ENCODE measurements at places on chromosomes 6 and 20.

DNA sequence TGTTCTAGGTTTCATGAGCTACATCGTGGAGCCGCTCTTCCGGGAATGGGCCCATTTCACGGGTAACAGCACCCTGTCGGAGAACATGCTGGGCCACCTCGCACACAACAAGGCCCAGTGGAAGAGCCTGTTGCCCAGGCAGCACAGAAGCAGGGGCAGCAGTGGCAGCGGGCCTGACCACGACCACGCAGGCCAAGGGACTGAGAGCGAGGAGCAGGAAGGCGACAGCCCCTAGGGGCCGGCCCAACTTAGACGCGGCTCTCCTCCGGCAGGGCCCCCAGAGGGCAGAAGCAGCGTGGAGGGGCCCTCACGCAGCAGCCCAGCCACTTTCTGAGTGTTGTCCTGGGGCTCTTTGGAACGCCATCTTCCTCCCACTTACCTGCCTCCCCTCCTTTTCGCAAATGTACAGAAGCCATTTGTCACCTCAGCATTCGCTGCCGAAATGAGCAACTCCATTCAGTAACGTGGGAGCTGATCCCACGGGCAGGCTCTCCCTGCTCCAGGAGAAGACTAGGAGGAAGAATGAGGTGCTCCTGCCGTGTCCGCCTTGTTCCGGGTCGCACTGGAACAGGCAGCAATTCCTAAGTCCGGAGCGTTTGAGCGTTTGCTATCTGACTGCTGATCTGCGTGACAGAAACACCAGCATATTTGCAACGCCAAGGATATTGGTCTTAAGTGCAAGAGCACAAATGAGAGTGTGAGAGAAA lies 58.4 kb downstream of the MTFR2 start:
- no peak for DNase-seq

DNA sequence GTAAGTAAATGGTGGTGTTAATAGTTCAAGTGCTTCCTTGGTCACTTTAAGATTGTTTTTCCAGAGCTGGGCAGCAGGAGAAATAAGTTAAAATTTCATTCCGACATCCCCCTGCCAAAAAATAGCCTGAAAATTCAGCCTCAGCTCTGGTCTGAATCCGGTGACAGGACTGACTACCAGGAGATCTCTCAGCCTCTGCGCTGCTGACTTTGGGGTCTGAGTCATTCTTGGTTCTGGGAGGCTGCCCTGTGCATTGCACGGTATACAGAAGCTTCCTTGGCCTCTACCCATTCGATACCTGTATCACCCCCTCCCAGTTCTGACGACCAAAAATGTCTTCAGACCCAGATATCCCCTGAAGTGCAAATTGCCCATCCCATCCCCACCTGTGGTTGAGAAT lies 36.3 kb upstream of the TFAP2C start:
- DNase-seq: no peak

- DNase-seq: peak; percentile 14
Observed at GRCh38 chr6:54737247-54737646, 109.3 kb upstream of the FAM83B start.

- peak; percentile 57 for DNase-seq
Observed at GRCh38 chr20:35883778-35884540, 70.3 kb downstream of the SCAND1 start.

- DNase-seq: peak; percentile 73
Observed at GRCh38 chr6:111805511-111806164, 67.6 kb downstream of the FYN start.

- peak; percentile 44 for DNase-seq
Observed at GRCh38 chr6:113630738-113631535, 226.2 kb upstream of the MARCKS start.

DNA sequence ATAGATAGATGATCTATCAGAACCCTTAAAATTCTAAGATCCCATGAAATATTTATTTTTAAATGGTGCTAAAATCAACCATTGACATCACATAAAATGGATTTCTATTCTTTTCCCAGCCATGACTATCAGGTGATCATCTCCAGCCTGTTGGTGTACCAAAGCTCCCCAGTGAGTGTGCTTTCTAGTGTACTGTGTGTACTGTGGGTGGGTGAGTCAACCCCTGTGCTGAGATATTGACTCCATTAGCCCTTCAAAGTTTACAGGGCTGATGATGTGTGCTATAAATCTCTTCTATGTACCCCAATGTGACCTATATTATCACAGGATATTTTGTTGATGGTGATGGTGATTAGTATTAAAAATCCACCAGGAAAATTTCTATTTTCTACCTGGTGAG lies 344.6 kb downstream of the MMUT start:
- DNase-seq: no peak

GRCh38 chr6:43740961-43741764 lies 28.8 kb upstream of the VEGFA start:
- DNase-seq: no peak

DNA sequence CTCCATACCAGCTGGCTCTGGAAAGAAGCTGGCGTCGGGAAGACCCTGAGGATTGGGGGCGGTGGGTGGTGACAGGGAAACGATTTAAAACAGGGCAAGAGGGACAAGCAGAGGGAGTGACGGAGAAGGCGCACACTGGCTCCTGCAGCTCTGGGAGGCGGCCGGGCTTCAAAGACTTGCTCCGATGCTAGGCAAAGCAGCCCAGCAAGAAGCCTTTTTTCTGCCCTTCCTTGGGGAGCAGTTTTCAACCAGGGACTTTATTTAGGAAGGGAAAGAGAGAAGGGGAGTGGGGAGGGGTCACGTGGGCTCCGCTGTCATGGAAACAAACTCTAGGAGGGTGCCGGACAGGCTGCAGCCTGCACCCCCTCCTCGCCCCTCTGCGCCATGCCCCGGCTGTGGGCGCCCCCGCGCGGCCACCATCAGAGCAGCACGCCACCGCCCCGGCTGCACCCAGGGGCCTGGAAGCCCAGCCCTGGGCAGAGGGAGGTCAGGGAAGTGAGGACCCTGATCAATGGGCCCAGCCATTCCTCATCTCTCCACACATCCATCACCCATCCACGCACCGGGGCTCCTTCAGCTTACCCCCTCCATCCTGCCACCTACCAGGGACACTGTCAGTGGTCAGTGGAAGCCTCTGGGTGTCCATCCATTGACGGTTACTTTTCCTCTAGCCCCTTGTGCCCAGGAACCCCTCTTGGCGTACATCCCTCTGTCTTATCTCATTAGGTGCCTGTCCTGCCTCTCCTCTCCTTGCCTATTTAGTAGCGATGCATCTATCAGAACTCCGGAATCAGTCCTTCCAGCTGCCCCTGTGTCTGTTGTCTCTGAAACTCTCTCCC lies 66.6 kb upstream of the CCDC167 start:
- DNase-seq: peak; percentile 80

GRCh38 chr20:62458275-62459251 lies 17.2 kb downstream of the GATA5 start:
- no peak for DNase-seq

DNA sequence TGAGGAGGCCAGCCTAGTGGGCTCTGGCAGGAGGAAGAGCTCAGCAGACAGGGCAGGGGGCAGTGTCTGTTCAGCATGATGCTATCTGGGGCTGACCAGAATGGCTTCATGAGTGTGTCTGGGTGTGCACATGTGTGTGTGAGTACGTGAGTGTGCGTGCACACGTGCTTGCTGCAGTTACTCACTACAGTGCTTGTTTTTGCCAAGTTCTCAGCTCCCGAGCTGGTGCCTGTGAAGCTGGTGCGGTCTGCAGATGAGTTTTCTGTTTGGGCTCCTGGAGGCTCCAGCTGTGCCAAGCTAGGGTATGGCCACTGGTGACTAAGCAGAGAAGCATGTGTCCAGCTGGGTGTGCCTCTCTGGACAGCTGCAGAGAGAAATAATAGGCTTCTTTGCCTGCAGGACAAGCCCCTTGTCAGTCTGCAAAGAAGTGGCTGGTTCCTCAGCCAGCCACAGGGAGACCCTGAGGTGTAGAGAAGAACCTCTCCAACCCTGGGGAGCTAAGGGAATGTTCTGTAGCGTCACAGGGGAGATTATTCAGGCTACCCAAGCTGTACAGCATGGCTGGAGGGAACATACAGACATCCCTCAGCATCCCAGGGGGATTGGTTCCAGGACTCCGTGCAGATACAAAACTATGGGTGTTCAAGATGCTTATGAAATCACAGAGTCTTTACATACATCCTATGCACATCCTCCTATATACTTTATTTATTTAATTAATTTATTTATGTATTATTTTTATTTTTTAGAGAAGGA lies 40.2 kb upstream of the FAM50B start:
- DNase-seq: no peak

Data from stimulated activated CD4-positive, alpha-beta T cell treated with anti-CD3 and anti-CD28 coated beads, Interleukin-15, amount 100 ng/mL, for 24 hours (primary cell).